G401 (cell line): ENCODE measurements at places on chromosomes 4 and X.

DNA sequence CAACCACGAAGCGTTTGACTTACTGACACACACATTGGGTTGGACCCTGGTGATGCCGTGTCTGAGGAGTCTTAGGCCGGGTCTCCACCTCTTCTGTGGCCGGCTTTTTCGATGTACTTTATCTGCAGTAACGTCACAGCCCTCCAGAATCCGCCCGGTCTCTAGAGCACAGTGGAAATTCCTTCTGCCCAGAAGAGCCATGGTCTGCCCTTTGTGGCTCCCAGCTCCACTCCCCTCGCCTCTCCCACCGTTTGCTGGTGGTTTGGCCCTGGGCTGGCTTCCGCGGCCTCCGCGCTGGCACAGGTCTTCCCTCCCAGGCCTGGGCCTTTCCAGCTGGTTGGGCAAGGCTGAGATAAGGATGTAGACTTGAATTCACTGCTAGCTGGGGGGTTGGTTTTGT is 4.3 kb downstream of the MAEA start:
- no peak for DNase-seq

DNA sequence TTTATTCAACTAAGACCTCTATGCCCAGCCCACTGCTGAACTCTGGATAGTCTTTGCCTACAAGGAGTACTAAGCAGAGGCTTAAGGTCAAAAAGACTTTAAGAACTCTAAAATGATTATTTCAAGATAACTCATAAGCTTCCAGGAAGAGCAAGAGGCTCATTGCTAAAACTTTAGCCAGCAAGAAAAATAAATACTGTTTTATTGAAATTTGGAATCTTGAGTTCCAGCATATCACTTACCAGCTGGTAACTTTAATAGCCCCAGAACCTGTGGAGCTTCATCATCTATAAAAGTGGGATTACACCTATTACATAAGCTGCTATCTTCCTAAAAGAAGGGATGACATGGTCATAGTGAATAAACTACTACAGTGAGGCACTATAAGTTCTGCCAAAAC is 47.0 kb downstream of the SEC24D start:
- DNase-seq, result no peak

GRCh38 chrX:15382813-15383212 is 1.4 kb downstream of the VEGFD start:
- DNase-seq, result no peak

DNA sequence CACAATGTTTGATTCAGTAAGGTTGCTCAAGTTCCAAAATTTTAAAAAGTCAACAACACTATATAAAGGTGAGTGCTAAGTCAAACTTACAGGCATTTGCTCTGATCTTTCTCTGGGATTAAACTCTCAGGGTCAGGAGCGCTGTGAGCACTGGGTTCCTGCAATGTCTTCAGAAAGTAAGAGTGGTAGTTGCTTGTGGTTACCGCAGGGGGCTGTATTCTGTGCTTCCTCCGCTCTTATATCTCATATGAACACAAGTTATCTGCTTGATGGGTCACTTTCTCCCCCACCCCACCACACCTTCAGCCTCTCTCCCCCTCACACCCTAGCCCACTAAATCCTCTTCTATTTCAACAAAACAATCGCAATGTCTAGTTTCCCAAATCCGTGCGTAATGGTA is 116.4 kb upstream of the IGSF1 start:
- no peak for DNase-seq

- DNase-seq, result no peak
Observed at GRCh38 chrX:130606425-130606824, 204.6 kb downstream of the RBMX2 start.

- DNase-seq, result peak; percentile 0
Observed at GRCh38 chrX:26851981-26852380, 611.2 kb downstream of the PPP4R3C start.

DNA sequence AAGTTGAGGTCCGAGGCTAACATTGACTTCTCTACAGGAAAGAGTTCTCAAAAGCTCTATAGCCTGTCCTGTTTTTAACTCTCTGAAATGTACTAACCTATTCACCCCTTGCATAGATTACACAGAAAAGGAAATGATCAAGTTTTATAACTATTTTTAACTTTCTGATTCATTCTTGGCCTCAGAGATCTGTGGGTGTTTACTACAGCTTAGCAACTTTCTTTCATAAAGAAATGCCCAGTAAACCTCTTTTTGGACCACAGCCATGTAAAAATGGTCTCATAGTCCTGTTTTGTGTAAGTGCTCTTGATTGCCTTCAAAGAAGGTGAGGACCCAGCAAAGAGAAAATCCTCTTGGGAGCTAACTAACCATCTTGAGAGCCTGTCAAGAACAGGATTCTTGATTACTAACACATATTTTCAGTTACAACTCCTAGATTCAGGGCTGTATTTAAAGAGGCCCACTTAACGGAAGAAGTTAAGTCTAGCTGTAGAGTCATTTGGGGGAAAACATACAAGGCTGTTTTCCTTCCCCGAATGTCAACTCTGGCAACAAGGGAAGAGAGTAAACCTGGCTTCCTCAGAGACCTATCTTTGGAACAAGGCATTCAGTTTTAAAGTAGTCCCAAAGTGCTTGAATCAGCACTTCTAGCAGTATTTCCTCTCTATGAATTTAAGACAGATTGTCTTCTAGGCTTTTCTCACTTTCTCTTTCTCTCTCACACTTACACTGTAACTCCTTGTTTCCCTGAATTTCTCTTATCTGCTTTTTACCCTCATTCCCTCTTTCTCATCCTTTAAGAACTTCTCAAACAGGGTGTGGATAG is 78.2 kb downstream of the IL21 start:
- no peak for DNase-seq

GRCh38 chrX:22164770-22165388 is 107.8 kb upstream of the CBLL2 start:
- DNase-seq, result no peak

DNA sequence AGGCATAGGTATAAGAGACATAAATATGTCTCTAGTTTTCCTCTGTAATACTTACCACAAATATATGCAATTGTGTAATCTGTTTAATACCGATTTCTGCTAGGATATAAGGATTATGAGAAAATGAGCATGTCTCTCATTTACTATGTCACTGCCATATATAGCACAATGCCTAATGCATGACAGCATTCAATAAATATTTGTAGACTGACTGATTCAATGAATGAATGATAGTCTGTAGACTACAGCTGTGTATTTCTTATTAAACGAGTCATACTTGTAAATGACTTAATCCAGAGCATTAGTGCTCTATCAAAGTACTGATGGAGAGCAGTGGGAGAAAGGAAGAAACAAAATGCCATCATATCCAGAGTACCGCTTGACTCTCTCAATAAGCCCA is 175.6 kb downstream of the PPP3CA start:
- DNase-seq, result no peak

- DNase-seq, result no peak
Observed at GRCh38 chr4:101039367-101039766, 308.0 kb downstream of the PPP3CA start.

DNA sequence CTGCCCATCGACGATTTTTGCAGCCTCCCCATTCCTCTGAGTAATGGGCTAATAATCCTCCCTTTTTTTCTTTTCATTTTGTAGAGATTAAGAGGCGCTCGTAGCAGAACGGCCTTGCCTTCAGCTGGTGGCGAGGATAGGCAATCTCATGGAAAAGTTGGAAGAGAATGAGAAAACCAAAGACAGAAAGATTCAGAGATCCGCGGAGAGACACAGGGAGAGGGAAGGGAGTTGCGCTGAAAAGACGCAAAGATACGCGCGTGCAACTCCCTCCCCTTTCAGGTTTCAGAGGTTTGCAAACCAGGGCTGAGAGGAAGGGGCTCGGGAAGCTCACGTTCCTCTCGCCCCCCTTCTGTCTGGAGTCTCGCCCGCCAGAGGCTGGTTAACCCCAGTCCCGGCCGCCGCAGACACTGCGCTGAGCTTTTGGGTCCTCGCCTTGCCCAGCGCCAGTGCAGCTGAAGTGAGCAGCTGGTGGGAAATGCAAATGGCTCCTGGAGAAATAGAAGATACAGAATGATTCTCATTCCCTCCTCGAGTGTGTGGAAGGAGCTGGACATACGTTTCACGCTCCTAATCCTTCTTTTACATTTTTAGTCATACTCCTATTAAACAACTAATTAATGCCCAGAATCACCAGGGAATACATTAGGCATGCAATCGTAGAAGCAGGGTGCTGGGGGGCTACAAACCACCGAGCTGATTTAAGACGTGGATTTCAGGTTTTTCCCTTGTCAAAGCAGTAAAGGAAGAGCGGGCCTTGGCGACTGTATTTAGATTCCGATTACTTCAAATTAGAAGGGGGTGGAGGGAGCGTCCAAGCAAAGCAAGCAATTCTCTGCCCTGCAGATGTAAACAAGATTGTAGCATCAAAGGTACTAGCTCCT is 16.6 kb upstream of the PITX2 start:
- no peak for DNase-seq

- no peak for DNase-seq
Observed at GRCh38 chr4:96543346-96543745, 703.5 kb downstream of the PDHA2 start.

DNA sequence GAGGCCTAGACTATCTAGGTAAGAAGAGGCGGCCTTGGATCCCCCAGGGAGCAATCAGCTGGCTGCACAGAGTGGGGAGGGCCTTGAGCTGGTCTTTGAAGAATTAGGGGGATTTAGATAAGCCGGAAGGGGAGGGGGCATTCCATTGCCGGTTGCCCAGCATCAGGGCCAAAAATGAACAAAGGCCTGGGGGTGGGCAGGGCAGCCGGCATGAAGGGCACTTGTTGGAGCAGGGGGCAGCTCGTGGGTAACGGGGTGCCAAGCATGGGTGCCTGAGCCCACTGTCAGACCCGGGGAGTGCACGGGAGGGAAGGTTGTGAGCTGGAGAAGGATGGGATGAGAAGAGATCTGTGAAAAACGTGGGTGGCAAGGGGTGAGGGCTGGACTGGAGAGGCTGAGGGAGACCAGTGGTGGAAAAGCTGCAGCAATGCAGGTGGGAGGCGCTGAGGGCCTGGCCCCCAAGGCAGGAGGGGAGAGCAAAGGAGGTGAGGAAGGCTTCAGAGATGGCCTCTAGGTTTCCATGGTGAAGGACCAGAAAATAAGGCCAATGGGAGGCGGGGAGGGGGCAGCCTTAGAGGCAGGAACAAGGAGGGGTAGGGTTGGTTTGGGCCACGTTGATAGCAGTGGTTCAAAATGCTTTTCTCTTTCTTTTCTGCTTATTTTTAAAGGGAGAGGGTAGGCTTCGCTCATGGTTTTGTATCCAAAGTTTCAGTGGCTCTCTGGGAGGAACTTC is 8.6 kb downstream of the KLF3 start:
- DNase-seq, result no peak

DNA sequence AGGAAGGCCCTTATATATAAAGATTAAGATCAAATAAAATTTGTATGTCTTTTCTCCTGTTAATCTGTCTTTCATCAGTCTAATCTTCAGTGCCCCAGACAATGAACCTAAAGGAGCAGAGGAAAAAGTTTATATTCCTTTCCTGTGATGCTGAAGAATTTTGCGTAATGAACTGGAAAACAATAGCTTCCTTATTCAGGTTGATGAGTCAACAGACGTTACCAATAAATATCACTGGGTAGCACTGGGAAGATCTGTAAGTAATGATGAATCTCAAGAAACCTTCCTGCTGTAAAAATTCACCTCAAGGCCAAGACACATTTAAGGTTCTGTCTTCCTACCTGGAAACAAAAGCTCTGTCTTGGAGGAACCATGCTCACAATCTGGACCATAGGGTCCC is 25.5 kb downstream of the CDKN2AIP start:
- no peak for DNase-seq
